ENCODE measurements at places on chromosomes 2 and 18.

DNA sequence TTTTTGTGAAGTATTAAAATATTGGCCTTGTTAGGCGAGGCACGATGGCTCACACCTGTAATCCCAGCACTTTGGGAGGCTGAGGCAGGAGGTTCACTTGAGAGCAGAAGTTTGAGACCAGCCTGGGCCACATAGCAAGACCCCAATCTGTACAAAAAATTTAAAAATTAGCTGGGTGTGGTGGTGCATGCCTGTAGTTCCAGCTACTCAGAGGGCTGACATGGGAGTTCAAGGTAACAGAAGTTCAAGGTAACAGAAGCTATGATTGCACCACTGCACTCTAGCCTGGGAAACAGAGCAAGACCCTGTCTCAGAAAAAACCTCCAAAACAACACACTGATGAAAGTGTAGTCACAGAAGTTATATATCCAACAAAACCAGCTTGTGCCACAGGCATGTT, 39.8 kb downstream of the IMPA2 start:
- DNase-seq = no peak

DNA sequence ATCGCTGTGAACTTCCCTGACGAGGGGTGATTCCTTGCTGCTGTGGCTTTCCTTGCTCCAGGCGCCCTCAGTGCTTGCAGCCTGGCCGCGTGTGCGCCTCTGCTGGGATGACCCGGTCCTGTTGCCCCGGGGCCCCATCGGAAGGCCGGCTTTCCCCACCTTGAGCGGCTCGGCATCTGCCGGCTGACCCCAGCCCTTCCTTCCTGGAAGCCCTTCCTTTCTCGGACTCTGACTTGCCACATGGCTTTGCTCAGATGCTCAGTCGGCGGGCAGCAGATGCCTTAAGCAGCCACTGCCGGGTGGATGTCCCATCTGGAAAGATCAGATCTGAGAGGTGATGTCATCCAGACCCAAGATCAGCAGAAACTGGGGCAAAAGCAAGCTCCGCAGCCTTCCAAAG, 100.5 kb upstream of the ODC1 start:
- DNase-seq = no peak

- DNase-seq = no peak
Measured at GRCh38 chr2:85706063-85706462, 11.9 kb downstream of the GNLY start.

DNA sequence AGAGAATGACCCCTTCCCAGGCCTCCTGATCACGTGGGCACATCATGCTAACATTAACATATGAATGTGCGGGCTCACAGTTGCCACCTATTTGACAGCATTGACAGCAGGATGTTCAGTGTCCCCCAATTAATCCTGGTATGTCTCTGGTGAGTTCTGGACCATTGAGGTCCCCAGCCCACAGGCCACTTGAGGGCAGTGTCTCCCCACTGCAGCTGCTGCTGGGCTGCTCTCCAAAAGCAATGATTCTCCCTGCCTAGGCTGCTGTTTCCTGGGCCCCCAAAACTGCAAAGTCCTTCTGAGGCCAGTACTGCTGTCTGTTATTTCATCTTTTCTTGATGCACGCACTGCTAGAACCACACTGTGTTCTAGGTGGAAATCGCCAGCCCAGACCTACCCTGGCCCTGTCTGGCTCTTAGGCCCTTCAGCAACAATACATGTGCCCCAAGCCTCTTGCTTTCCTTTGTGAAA, 52.7 kb upstream of the MAPK4 start:
- DNase-seq = peak; percentile 41

- DNase-seq = no peak
Measured at GRCh38 chr18:7436166-7436565, 130.9 kb upstream of the PTPRM start.

DNA sequence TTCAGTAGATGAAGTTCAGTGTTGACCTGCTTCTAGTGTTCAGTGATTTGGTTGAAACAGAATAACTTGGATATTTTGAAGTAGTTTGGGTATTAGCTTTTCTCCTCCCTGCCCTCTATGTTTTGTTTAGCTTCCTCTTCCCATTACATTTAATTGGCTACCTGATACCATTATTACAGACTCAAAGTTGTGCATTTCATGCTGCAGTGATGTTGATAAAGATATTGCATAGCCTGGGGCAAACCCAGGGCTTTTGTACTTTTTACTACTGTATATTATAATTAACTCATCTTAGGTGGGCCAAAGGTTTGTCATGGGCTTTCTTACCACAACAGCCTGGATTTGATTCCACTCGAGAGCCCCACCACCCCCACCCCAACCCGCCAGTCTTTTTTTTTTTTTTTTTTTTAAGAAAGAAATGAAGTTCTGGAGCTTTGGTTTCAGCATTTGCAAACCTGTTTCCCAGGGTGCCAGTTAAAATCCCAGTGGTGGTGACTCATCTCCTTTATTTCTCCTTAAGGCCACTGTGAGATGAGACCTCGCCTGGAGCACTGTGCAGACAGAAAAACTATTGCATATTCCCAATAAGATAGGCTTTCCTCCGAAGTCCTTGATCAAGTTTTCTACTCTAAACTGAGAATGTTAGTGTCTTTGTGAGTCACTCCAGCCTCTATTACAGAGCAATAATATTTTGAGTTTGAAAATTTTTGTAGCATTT, 393.7 kb upstream of the FANCL start:
- peak; percentile 48 for DNase-seq

- DNase-seq = no peak
Measured at GRCh38 chr2:209380293-209380692, 43.6 kb upstream of the MAP2 start.

- no peak for DNase-seq
Measured at GRCh38 chr18:7023063-7023580, 94.5 kb downstream of the LAMA1 start.

DNA sequence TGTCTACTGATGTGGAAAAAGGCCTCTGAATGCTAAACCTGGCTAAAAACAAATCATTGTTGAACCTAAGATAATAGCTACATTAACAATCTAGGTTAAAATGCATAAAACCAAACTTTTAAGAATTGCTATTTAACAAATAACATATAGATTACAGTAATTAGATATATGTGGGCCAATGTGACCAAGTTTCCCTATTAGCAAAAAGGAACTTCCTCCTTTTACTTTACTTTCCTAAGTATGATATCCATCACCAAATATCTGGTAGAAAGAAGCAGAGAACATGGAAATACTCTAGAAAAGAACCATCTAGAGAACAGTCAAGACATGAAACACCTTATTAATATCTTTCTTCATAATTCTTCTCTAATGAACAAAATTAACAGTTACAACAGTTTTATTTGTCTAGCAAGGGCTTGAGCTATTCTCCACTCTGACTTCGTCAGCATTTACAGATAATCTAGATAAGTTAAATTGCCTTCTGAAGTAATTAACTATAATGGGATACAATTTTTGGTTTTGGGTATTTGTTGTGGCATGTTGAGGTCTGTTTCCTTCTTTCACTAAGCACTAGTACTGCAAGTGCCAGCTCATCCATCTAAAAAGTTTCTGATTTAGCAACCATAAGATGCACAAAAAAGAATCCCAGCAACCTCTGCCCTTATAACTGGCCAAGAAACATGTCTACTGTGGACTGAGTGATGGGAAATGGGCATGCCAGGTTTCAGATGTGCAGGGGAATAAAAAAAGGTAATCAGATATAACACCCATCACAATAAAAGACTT, 53.3 kb downstream of the MEMO1 start:
- DNase-seq = no peak

DNA sequence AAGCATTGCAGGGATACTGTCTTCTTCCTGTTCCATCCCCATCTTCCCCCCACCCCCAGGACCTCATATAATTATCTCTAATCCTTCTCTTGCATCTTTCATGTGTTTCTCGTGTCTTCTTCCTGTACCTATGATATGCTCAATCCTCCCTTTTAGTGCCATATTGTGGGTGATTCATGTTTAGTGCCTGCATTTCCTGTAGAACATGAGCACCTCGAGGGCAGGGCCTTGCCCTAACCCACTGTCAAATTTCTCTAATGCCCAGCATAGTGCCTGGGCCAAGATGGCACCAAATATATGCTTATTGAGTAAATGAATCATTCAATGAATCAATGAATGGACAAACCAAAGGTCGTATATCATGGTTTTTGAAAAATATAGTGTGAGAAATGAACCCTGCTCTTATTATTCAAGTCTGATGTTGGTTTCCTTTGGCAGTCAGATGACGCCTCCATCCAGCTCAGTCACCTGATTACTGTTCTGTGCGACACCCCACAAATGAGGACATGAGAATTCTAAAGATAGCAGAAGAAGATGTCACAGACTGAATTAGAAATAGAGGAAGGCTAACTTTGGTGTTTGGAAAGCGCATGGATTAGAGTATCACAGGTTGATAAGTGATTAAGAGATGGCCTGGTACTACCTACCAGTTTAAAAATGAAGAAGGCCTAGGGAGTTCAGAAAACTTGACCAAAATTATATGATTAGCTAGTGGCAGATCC, 278.4 kb downstream of the PRKCE start:
- DNase-seq = no peak

DNA sequence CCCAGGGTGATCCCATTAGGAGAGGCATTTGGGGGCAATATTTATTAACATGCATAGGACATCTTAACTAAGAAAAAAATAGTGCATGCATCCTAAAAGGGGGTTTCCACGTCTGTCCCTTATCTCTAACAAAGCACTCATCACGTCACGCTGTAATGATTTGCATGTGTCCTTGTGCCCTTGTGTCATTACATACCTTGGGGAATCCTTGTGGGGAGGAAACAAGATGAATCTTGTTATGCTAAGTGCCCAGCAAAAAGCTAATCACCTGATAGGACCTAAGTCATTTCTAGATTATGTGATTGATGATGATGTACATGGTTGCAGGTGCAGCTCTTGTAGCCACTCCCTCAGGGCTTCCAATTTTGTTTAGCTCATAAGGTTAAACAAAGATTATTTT, 250.9 kb downstream of the FBXO15 start:
- no peak for DNase-seq

- DNase-seq = no peak
Measured at GRCh38 chr2:26170795-26171194, 2.1 kb upstream of the GAREM2 start.

DNA sequence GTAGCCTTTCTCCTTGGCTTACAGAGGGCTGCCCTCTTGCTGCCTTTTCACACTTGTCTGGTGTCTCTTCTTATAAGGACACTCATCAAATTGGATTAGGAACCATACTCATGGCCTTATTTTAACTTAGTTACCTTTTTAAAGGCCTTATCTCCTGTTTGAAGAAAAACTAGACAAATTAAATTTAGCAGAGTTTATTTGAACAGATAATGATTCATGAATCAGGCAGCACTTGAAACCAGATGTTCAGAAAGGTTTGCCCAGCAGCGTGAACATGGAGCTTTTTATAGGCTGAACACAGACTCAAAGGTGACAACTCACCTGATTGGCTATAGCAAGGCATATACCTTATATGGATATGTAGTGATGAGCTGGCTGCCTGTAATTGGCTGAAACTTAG, 238.0 kb downstream of the GULP1 start:
- no peak for DNase-seq

- no peak for DNase-seq
Measured at GRCh38 chr2:232162187-232162586, 200.7 kb downstream of the DIS3L2 start.

DNA sequence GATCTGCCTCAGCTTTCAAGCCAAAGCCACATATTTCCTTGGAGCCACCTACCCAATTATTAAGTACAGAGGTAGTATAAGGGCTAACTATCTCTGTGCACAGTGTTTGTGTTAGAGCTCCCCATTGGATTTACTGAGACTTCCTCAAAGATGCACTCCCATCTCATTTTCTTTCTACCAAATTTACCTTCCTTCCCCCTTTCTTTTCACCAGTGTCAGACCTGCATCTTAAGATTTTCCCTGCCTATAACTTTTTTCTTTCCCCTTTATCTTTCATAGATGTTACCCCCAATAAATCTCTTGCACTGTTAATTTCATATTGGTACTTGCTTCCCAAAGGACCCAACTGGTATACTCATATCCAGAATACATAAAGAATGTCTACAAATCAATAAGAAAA, 5.9 kb upstream of the REL start:
- DNase-seq = no peak

GRCh38 chr2:151111599-151112278, 149.9 kb downstream of the RBM43 start:
- DNase-seq = no peak

DNA sequence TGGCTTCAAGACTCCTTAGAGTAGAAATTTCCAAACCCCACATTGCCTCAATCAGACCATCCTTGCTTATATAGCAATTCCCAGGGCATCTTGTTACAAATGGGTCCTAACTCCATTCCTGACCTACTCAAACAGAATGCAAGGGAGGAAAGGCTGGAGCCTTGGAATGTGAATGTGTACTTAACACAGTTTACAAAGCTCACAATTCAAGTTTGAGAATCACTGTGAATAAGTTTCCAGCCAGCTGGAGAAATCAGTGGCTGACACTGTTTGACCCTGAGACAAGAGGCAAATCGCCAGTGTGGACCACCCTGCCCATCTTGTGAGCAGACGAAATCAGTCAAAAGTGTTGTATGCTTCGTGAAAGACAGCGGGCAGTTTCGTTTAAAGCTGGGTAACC, 65.5 kb downstream of the SOWAHC start:
- no peak for DNase-seq

DNA sequence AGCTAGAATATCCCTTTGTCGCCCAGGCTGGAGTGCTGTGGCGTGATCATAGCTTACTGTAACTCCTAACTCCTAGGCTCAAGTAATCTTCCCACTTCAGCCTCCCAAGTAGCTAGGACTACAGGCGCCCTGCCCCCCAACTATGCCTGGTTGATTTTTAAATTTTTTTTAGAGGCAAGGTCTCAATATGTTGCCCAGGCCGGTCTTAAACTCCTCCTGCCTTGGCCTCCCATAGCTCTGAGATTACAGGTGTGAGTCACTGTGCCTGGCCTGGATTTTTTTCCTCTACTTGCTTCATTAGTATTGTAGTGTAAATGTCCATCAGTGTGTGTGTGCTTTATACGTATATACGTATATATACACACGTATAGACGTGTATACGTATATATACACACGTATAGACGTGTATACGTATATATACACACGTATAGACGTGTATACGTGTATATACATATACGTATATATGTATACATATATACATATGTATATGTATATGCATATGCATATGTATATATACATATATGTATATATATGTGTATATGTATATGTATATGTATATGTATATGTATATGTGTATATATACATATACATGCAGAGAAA, 124.4 kb downstream of the DIS3L2 start:
- no peak for DNase-seq

GRCh38 chr2:169354244-169354643, 8.1 kb downstream of the LRP2 start:
- DNase-seq = no peak

- peak; percentile 91 for DNase-seq
Measured at GRCh38 chr2:241734467-241735208, at the start of gene D2HGDH. D2HGDH (plus strand) TSS chr2:241734630; CDS start chr2:241735225, 595 bp downstream.

DNA sequence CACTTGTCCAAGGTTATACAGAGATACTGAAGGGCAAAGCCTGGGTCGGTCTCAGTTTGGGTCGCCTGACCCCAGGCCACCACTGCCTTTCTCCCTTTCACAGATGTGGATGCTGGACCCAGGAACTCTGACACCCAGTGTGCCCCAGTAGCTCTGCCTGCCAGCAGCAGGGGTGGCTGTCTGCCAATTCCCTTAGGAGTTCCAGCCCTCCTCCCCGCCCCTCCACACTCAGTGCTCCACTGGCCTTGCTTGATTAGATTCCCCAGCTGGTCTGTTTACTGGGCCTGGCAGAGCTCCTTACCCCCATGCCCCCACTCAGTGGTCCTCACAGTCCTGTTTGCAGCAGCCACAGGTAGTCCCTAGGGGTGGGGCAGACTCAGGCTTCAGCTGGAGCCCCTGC, 75.5 kb downstream of the NPAS2 start:
- no peak for DNase-seq

- no peak for DNase-seq
Measured at GRCh38 chr2:37654419-37654818, 17.0 kb downstream of the CDC42EP3 start.

GRCh38 chr2:46715541-46715940, 200.1 kb downstream of the MCFD2 start:
- no peak for DNase-seq
